COLO829 (cell line): ENCODE measurements at places on chromosomes 4 and X.

DNA sequence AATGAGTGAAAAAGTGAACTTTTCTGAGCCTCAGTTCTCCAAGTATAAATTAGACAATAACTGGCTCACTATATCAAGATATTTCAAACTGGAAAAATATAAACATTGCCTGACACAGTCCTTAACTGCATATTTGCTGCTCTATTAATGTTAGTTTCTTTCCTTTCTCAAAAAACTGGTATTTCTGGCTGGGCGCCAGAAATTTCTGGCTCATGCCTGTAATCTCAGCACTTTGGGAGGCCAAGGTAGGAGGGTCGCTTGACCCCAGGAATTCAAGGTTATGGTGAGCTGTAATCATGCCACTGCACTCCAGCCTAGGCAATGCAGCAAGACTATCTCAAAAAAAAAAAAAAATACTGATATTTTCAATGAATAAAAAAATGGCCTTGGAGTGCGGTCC is 227.0 kb downstream of the MAGEB17 start:
- no peak for DNase-seq

GRCh38 chr4:53185869-53186585 is 179.8 kb downstream of the SCFD2 start:
- peak; percentile 57 for DNase-seq

GRCh38 chr4:40417941-40418340 is 82.8 kb downstream of the CHRNA9 start:
- DNase-seq, result no peak

- no peak for DNase-seq
Measured at GRCh38 chr4:138135610-138136009, 106.5 kb downstream of the SLC7A11 start.

- no peak for DNase-seq
Measured at GRCh38 chrX:8010105-8010504, 82.9 kb upstream of the PNPLA4 start.

DNA sequence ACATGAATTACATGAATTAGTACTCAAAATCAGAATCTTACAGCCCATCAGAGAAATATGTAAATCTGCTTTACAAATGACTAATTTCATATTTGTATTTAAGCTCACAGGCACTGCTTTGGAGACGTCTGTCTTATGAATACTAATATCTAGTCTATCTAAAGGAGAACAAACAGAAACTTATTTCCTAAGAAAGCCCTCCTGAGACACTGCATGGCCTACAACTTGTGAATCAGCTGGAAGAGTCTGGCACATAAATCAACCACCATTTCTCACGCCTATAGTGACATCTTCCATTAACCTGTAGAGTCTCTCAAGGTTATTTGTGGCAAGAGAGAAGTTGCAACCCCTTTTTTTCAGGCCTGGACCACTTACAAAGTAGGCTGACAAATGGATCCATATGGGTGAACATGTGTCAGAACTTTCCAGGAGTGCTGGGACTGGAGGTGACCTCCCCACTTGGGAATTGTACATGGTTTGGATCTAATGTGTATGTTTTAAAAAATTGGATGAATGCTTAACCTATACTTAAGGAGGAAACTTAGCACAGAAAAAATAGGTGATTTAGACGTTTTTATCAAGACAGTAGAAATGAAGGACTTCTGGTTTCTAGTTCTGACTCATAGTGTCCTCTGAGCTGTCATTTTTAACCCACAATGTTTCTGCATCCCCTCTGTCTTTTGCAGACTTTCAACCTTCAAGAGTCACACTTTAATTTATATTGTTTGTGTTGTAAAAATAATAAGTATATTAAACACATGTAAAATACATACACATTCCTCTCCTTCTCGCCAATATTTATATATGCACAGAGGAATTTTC is 83.2 kb upstream of the ARHGAP24 start:
- no peak for DNase-seq
